Stimulated activated CD8-positive, alpha-beta memory T cell treated with anti-CD3 and anti-CD28 coated beads, Interleukin-4, amount 100 ng/mL, for 4 hours (primary cell): ENCODE measurements at places on chromosomes 4 and X.

GRCh38 chrX:108447303-108447702 lies 7.7 kb downstream of the COL4A5 start:
- no peak for DNase-seq

GRCh38 chr4:61934198-61934597 lies 734.1 kb downstream of the ADGRL3 start:
- DNase-seq = no peak

DNA sequence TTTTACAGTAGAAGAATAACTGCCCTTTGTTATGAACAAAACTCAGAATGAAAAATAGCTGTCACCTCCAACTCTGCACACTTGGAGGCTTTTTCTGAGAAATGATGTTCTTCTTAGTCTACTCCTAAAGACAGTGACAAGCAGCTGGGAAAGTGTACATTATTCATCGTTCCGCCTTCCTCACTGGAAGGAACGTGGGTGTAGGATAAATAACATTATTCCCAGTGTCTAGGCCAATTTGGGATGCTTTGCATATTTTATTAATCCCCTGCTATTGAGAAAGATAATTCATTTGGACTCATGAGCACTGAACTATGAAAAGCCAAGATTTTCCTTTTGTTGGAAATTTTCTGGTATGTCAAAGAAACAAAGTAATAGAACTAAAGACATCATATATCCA lies 87.8 kb downstream of the VCX2 start:
- DNase-seq = no peak

GRCh38 chr4:79862821-79863220 lies 210.2 kb downstream of the ANTXR2 start:
- no peak for DNase-seq

DNA sequence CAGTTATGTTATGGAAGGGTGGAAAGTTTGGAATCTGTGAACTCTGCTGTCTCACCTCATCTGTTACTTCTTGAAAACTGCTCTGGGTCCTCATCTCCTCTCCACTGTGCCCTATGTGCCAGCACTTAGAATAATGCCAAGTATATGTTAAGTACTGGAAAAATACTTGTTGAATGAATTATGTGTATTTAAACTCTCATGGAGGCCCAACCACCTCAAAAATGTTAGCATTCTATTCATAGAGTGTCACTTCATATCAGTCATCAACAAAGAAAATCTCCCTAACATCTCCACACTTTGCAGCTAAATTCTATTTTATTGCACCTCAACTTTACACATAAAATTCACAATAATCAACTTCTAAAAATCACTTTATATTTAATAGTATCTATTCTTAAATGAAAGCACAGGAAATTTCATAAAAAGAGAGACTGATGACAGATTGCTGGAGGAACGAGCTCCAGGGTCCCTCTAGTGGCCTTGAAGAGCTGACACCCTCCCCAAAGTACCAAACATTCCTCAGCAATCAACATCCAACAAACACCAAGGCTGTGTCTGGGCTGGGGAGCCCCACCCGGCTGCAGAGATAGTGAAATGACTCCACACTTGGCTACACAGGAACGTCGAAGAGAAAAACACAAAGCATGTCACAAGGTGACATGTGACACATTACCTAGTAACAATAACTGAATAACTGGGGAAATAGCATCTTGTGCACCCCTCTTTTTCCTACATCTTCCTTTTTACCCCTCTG lies 45.8 kb downstream of the SLC39A8 start:
- DNase-seq = no peak

- no peak for DNase-seq
These were observed at the start of gene MGARP for GRCh38 chr4:139279760-139280620. MGARP (minus strand) TSS chr4:139280225; CDS start chr4:139280158, 67 bp downstream.

GRCh38 chrX:40853004-40853815 lies 117.9 kb upstream of the MED14 start:
- DNase-seq = no peak

DNA sequence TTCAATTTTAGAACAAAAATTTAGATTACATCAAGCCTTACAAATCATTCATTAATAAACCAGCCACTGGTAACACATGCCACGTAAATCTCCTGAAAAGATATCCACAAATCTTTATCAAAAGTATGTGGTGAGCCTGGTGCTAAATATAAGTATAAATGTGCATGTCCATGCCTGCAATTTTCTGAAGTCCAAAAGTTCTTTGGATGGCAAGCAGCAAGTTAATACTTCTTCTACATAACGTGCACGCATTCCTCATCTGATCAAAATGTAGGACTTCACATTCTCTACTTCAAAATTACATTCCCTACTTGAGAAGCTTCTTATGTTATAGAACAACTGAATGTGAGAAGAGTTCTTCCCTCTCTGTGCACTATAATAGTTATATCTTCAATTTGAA lies 49.8 kb downstream of the HHIP start:
- no peak for DNase-seq
